ENCODE measurements at places on chromosomes 11 and 22.

DNA sequence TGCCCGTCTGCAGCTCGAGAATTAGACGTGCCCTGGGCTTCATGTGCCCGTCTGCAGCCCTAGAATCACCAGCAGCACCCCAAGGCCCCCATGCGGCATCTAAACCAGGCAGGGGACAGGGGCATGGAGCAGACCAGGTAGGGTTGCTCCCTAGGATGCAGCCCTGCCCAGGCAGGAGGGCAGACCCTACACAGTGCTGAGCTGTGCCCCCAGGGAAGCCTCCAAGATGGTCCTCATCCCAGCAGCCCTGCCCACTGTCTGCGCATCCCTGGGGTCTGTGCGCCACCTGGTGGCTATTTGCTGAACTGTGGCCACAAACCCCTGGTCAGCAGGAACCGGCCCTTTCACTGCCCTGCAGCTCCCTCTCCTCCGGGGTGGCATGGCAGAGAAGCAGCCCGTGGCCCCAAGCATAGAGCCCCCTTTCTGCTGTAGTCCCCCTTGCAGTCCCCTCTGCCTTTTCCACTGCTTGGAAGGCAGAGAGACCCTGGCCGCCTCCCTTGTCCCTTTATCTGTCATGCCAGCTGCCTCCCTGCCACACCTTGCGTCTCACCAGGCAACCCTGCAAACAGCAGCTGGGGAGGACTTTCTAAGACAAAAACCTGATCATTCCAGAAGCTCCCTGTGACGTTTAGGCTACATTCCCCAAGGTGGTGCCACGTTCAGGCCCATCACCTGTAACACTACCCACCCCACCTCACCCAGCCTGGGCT, 86.6 kb downstream of the KCNQ1 start:
- DNase-seq = peak; percentile 71

GRCh38 chr11:62264004-62264403, 6.0 kb upstream of the SCGB2A2 start:
- DNase-seq = no peak

DNA sequence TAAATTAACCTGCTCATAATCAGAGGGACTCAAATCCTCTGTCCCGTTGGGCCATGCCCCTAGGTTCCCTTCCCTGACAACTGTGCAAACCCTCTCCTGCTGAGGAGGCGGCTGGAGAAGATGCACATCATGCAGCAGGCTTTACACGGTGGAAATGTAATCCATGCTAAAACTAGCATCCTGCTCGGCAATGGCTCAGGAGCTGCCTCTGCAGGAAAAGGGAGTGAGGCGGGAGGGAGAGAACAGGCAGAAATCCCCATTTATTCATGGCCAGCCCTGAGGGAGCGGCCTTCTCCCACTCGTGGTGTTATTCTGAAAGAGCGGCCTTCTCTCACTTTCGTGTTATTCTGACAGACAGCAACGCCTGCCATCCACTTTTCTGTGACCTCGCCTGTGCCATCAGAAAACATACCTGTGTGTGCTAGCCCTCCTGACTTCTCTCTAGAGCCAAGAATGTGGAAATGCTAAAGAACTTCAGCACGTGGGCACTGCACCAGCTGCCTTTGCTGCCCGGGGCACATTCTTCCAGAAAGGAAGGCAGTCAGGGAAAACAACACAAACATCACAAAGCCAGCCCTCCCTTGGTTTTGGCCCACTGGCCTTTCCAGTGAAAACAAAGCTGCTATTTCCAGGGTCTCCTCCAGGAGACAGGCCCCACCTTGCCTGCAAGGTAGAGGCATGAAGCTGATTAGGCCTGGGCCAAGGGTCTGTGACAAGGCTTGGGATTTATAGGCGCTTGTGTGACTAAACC, 62.9 kb upstream of the BID start:
- DNase-seq = peak; percentile 7

DNA sequence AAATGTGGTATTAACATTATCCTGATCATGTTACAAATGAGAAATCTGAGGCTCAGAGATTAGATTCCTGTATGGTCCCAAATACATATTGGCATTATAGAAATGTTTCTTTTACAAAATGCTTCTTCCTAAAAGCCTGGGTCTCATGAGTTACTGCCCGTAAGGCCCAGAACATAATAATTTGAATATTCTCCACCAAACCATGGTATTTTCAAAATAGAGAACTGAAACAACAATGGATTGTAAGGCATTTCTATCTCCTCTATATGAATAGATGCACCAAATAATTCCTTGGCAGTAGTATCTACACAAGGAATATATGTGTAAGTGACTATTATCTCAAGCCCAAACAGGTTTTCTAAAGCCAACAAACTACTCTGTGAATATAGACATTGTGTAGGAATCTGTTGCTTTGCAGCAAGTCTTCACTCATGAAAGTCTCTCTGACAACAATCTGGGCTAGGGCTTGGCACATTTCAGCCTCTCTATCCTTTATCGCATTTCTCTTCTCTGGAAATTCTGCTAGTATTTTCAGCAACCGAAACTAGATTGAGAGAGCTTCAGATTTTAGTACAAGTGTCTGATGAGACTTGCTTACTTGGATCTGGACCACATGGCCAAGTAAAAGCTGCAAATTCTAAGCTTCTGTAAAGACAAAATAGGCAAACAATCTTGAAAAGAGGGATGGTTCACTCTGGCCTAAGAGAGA, 112.8 kb upstream of the ARHGAP20 start:
- no peak for DNase-seq

GRCh38 chr11:5737091-5737490, 843 bp downstream of the OR56B1 start:
- no peak for DNase-seq

DNA sequence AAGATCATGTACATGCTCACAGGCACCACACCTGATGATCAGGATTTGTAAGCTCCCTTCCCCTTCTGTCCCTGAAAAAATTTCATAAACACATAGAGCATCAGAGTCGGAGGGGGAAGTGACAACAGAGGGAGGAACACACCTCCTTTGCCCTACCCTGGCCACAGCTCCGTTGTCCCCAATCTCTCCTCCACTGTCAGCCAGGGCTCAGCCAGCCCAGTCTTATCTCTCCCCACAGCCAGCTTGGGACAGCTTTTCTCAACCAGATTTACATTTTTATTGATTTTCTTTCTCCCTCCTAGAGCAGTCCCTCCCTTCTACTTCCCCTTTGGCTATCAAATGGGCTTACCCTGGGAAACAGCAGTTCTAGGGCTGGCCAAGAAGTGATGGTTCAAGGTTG, 32.1 kb upstream of the TPBGL start:
- no peak for DNase-seq

GRCh38 chr11:125081098-125081798, 18.1 kb downstream of the SLC37A2 start:
- no peak for DNase-seq

GRCh38 chr11:206002-206384, 1.2 kb downstream of the BET1L start:
- DNase-seq = no peak

DNA sequence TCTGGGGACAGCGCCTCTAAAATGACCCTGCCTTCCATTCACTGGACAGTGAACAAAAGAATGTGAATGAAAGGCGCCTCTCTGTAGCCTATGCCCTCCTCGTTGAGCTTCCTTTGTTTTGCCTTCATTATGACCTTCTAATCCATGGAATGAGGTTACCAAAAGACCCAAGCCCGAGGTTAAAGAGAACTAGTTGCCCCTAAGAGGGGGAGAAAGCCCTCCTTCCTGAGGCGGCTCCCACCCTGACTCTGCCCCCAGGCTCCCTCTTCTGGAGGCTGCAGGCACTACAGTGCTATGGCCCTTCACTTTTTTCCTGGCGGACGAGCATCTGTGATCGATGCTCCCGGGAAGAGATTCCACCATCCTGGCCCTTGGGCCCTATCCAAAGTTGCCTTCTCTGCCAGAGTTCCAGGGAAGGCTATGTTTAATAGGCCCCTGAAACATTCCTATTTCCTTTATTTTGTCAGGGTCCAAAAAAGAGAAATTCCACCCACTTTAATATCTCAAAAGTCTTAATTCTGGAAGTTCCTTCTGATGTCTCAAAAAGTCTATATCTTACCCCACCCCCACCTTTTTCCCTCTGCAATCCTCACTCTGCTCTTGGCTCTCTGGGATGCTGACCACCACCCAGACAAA, 147.3 kb downstream of the FEZ1 start:
- no peak for DNase-seq

- DNase-seq = no peak
These were observed 11.3 kb upstream of the CCDC86 start for GRCh38 chr11:60830478-60831142.

- DNase-seq = no peak
These were observed 26.6 kb upstream of the IL17RA start for GRCh38 chr22:17057959-17058814.

GRCh38 chr11:44524751-44525201, 40.7 kb upstream of the CD82 start:
- DNase-seq = no peak

DNA sequence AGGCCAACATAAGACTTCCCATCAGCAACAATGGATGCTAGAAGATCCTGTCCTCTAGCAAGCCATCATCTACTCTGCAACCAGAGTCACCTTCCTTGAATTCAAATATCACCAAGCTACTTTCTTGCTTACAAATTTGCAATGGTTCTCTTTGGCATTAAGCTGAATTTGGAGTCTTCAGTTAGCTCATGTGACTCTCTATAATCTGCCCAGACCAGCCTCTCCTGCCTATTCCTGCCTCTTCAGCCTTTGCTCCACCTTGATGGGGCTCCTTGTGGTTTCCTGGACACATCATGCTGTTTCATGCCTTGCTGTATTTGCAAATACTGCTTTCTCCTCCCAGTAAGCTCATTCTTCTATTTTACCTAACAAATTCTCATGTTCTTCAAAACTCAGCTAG, 82.3 kb downstream of the RASSF10 start:
- no peak for DNase-seq

DNA sequence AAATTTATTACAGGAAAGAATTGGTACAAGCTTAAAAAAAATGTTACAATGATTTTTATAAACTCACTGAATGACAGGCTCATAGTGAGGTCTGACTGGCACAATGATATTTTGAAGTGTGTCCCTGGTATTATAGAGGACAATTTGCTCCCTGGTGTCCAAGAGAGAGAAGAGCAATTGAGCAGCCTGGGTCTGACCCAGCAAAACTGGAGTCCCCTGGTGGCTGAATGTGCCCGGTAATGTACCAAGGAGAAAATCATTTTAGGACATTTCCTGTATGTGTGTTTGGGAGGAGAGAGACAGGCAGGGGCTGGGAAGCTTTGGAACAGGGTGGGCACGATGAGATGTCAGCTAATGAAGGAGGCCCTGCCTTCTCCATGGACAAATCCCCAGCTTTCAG, 125.3 kb downstream of the APOL5 start:
- no peak for DNase-seq

GRCh38 chr11:16924826-16925560, 89.2 kb downstream of the PLEKHA7 start:
- peak; percentile 86 for DNase-seq

DNA sequence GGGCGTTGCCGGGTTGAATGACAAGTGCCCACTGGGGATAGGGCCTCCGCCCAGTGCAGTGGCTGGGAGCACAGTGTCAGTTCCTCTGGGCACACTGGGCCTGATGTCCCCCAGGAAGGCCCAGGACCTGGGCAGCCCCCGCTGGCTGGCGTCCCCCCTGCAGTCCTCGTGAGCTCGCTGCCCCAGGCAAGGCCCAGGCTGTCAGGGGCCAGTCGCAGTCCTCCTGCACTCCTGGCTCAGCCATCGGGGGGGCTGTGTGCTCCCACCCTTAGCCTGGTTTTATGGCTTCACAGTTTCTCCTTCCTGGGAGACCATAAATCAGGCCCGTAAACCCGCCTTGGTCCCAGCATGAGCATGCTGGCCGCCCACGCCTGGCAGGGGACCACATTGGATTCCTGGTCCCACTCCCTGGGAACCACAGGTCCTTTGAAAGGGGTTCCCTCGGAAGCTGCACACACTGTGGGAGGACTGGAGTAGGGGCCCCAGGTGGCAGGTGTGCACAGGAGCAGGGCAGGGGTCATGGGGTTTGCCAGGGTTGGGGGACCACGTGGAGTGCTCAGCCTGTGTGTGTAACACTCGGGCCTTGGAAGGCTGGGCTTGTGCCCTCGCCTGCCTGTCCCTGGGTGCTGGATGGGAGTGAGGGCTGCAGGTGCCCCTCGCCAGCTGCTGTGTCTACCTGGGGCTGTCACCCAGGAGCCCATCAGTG, 113.6 kb downstream of the KCNQ1OT1 start:
- DNase-seq = no peak

DNA sequence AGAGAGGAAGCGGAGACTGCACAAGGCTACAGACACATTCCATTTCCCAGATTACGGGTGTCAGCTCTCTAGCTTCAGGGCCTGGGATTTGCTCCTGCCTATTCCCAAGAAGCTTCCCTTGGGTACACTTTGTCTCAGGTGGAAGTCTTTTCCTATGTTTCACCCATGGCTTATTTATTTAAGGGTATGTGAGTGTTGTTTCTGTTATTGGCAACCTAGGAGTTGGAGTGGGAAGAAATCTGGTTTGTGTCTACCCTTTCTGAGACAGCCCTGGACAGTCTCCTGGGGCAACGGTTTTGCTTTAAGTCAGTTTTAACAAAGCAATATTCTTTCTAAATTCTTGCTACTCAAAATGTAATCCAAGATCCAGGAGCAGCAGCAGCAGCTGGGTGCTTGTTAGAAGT, 127.0 kb downstream of the MICAL2 start:
- no peak for DNase-seq

DNA sequence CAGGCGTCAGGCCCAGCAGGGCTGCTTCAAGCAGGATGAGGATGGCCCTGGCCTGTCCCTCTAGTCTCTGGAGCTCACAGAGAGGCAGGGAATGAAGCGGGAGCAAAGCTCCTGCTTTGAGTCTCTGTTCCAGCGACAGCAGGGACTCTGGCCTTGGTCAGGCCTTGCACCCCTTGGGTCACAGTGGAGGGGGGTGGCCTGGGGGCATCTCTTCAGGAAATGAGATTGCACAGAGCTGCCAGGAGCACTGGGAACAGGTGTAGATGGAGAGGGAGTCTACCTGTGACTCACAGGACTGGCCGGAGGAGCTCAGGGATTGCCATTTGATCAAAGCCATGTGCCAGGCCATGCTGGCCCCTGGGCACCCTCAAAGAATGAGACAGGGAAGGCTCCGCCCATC, 1.6 kb downstream of the ANO1 start:
- peak; percentile 92 for DNase-seq

- DNase-seq = peak; percentile 30
These were observed 8.8 kb downstream of the CLMP start for GRCh38 chr11:123186286-123186685.

GRCh38 chr11:105100206-105100605, 39.4 kb downstream of the CARD18 start:
- peak; percentile 14 for DNase-seq

- DNase-seq = no peak
These were observed 7.6 kb downstream of the VPS26B start for GRCh38 chr11:134231958-134232659.

DNA sequence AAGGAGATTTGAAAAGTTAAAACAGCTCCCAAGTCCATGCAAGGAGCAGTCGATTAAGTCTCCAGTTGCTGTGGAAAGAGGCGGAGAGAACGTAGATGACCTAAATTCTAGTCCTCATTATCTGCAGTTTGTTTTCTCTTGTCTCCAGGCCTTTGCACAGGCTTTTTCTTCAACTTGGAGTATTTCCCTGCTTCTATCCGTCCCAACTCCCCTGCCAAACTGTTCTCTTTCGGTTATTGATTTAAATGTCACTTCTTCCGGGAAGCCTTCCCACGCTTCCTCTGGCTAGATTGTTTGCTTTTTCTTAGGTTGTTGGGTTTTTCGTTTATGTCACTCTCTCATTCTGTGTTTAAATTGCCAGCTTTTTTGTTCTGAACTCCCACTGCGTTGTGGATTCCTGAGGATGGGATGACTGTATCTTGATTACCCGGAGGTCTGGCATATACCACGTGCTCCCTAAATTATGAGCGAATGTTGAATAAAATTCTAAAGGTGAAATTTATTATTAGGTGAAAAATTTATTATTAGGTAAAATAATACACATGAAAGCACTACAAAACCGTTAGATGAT, 463 bp downstream of the TMEM126B start:
- DNase-seq = no peak

GRCh38 chr11:57426439-57426928, 437 bp downstream of the SLC43A3 start:
- DNase-seq = peak; percentile 18

Data from PC-9 (cell line).